Cardiac muscle cell (in vitro differentiated cells and primary cell): ENCODE measurements at places on chromosomes 6 and 20. TPM values are rescaled to one million over a fixed set of nuclear protein-coding genes. Genes with fewer than 3 reads are reported as not detected.

The STX11 gene
- total RNA-seq: 0.98 and 2.1 TPM in 2 replicates

The C6orf163 gene
- total RNA-seq: 1.5 and 4.3 TPM in 2 replicates

The CD93 gene
- total RNA-seq: 0.11 and 0.63 TPM in 2 replicates

GRCh38 chr20:609371-609964, 641 bp downstream of the TCF15 start:
- no peak for DNase-seq
- H3K4me3 ChIP-seq: peak overlapping the region; percentile 27
- H3K36me3 ChIP-seq: no peaks in the 10 kb centered on the region
- no peaks in the 10 kb centered on the region for H3K4me1 ChIP-seq

DNA sequence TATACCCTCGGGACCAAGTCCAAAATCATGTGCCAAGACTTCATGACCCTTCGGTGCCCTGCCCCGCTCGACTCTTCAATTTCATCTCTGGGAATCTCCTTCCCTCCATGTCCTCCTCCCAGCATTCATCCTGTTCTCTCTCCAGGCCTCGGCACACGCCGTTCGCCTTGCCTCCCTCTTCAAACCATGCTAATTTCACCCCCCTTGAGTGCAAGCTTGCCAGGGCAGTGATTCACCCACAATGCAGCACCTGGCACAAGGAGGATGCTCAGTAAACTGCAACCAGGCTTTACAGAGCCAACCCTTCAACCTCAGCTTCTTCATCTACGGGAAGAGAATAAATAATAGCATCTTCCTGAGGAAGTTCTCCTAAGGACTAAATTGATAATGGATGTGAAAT, 4.1 kb downstream of the KCNS1 start:
- no peak for DNase-seq
- H3K27ac ChIP-seq: no peak overlapping the region
- no peaks in the 10 kb centered on the region for H3K36me3 ChIP-seq
- H3K4me1 ChIP-seq: no peaks in the 10 kb centered on the region
- H3K4me3 ChIP-seq: no peak overlapping the region

DNA sequence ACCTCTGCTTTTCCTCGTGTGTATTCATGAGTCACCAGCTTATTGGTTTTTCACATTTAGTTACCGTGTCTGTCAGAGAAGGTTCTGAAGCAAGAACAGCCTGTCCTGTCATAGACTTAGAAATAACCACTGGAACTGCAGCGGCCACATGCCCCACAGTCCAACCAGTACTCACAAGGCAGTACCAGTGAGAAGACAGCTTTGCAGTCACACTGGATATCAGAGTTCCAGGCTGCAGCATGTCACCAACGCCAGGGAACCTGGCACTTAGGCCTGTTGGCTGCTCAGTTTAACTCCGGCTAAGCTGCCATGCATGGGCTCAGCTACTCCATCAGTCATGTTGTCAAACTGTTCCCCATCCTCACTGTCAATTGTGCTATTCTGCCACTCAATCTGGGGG, 40.1 kb downstream of the ADNP start:
- H3K27ac ChIP-seq: peak overlapping the region; percentile 43
- H3K27me3 ChIP-seq: no peaks in the 10 kb centered on the region
- DNase-seq: no peak
- H3K4me1 ChIP-seq: no peaks in the 10 kb centered on the region
- H3K36me3 ChIP-seq: peaks cover 53% of the 10 kb centered on the region

- no peaks in the 10 kb centered on the region for H3K36me3 ChIP-seq
- no peaks in the 10 kb centered on the region for H3K27me3 ChIP-seq
- no peak for DNase-seq
- no peak overlapping the region for H3K4me3 ChIP-seq
These were observed 135.4 kb upstream of the RALGAPA2 start for GRCh38 chr20:20847814-20848213.

GRCh38 chr6:7262746-7263518, 50.1 kb downstream of the SSR1 start:
- no peaks in the 10 kb centered on the region for H3K27me3 ChIP-seq
- no peaks in the 10 kb centered on the region for H3K36me3 ChIP-seq
- H3K4me1 ChIP-seq: peaks cover 8% of the 10 kb centered on the region
- no peak overlapping the region for H3K4me3 ChIP-seq
- H3K27ac ChIP-seq: no peak overlapping the region

DNA sequence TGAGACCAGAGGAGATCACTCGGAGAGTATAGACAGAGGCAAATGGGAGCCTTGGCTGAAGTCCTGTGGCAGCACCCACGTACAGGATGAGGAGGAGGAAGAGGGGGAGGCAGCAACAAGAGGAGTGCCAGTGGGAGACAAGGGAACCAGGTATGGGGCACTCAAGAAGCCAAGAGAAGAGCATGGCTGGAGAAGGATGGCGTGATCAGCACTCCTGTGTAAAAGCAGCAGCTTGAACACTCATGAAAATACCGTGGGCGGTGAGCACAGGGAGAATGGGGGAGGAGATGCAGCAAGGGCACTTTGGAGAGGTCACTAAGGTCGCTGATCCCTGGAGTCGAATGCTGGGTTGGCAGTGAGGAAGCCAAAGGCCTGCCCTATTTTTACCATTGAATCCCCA, 51.2 kb upstream of the PRND start:
- H3K27ac ChIP-seq: no peak overlapping the region
- DNase-seq: no peak
- no peak overlapping the region for H3K4me3 ChIP-seq
- no peaks in the 10 kb centered on the region for H3K27me3 ChIP-seq
- H3K36me3 ChIP-seq: no peaks in the 10 kb centered on the region

GRCh38 chr6:23985015-23985414, 141.0 kb upstream of the NRSN1 start:
- no peak overlapping the region for H3K27ac ChIP-seq
- H3K27me3 ChIP-seq: no peaks in the 10 kb centered on the region
- H3K4me1 ChIP-seq: no peaks in the 10 kb centered on the region
- no peak for DNase-seq
- H3K4me3 ChIP-seq: no peak overlapping the region

- H3K4me3 ChIP-seq: no peak overlapping the region
- DNase-seq: no peak
- H3K36me3 ChIP-seq: no peaks in the 10 kb centered on the region
- H3K27ac ChIP-seq: no peak overlapping the region
These were observed 51.5 kb upstream of the TRIM26 start for GRCh38 chr6:30264743-30265142.

DNA sequence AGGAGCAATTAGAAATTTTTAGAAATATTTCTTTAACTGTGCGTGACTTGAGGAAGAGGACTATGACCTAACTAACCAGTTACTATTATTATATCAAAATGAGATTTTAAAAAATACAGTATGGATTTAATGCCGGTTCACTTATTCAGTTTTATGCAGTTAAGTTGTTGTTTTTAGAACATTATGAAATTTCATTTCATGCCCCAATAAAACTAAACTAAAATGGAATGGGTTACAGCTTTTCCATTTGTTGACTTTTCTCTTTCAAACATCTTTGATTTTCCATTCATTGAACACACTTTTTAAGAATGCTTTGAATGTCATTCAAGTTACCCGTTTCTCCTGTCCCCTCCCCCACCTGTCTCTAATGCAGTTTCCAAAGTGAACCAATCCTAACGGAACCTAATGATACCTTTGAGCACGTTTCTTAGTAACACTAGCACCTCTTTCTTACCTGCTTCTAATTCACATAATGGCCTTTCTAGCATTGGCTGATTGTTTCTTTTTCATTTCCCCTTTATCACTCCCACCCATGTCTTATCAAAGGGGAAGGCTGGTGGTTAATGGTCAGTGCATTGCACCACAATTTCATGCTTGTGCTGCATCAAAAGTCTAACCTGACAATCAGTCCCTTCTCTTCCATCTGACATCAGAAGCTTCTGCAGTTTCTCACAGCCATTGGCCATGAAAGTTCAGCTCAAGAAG, 262.2 kb upstream of the TAB2 start:
- no peak overlapping the region for H3K4me3 ChIP-seq
- no peak overlapping the region for H3K27ac ChIP-seq
- no peaks in the 10 kb centered on the region for H3K36me3 ChIP-seq
- DNase-seq: no peak

- no peaks in the 10 kb centered on the region for H3K27me3 ChIP-seq
- DNase-seq: no peak
- no peak overlapping the region for H3K27ac ChIP-seq
- H3K4me1 ChIP-seq: no peaks in the 10 kb centered on the region
- H3K36me3 ChIP-seq: no peaks in the 10 kb centered on the region
These were observed 68.1 kb downstream of the BMP2 start for GRCh38 chr20:6835609-6836008.

DNA sequence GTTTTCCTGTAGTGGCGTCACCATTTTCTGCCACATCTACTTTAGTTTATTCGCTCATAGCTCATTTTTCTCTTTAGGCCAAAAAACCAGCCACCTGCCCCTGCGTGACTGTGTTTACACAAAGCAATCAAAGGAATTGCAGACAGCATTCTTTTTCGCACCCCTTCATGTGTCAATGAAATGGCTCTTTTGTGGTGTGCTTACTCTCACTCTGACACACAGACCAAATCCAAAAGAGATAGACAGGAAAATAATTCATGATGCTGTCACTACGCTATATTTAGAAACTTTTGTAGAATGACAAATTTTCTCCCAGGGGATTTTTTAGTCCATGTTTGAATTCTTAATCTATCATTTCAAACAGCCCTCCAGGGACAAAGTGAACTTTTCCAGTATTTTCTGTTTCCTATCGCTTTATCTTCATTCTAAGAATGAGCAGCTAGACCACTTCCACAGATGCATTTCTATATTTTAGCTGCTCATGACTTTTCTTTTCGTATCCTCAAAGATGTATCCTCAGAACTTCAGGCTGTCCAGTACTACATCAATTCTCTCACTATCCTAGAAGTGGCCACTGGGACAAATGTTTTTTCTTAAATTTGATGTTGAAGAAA, 37.9 kb upstream of the KHDRBS2 start:
- H3K27ac ChIP-seq: no peak overlapping the region
- DNase-seq: no peak
- H3K36me3 ChIP-seq: no peaks in the 10 kb centered on the region
- H3K4me1 ChIP-seq: no peaks in the 10 kb centered on the region
- no peaks in the 10 kb centered on the region for H3K27me3 ChIP-seq

DNA sequence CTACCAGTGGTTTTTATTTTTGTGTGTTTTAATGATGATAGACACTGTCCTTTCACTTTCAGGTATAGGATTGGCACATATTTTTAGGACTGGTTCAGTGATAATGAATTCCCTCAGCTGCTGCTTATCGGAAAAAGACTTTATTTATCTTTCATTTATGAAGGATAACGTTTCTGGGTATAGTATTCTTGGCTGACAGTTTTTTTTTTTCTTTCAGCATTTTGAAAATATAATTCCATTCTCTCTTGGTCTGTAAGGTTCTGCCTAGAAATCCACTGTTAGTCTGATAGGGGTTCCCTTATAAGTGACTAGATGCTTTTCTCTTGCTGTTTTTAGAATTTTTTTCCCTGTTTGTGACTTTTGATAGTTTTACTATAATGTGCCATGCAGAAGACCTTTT, 313.1 kb downstream of the TENT5A start:
- no peaks in the 10 kb centered on the region for H3K27me3 ChIP-seq
- no peaks in the 10 kb centered on the region for H3K36me3 ChIP-seq
- no peak overlapping the region for H3K4me3 ChIP-seq
- no peaks in the 10 kb centered on the region for H3K4me1 ChIP-seq

DNA sequence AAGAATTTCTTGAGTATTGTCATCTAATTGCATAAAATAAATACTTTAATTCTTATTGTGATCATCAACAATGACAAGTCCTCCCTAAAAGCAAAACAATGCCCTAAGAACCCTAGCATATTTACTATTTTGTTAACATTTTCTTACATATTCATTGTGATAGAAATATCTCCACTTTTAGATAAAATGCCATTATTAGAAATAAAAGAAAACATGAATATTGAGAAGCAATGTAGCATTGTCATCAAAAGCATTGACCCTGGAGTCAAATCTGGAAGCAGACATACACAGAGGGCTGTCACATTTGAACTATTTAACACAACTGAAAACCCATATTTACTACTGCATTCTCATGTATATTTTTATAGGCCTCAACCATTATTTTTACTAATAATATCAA, 257.7 kb downstream of the SYNE1 start:
- peaks cover 12% of the 10 kb centered on the region for H3K36me3 ChIP-seq
- peak overlapping the region; percentile 60 for H3K4me3 ChIP-seq
- H3K27ac ChIP-seq: peak overlapping the region; percentile 95
- H3K27me3 ChIP-seq: no peaks in the 10 kb centered on the region
- peaks cover 25% of the 10 kb centered on the region for H3K4me1 ChIP-seq

- H3K27ac ChIP-seq: peak overlapping the region; percentile 34
- H3K4me3 ChIP-seq: no peak overlapping the region
- no peaks in the 10 kb centered on the region for H3K27me3 ChIP-seq
- H3K36me3 ChIP-seq: no peaks in the 10 kb centered on the region
These were observed 74.0 kb upstream of the MYL9 start for GRCh38 chr20:36467076-36467999.

DNA sequence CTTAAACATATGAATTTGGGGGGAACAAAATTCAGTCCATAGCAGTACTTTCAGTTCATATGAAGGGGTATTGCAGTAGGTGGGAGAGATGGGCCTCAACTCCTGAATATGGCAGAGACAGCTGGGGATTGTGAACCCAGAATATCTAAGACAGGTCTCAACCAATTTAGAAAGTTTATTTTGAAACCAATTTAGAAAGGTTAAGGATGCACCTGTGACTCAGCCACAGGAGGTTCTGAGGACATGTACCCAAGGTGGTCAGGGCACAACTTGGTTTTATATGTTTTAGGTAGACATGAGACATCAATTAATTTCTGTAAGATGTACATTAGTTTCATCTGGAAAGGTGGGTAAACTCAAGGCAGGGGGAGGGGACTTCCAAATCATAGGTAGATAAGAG, 59.5 kb downstream of the MYO6 start:
- peaks cover 7% of the 10 kb centered on the region for H3K4me1 ChIP-seq
- H3K27ac ChIP-seq: no peak overlapping the region
- no peak overlapping the region for H3K4me3 ChIP-seq
- no peaks in the 10 kb centered on the region for H3K27me3 ChIP-seq

- peaks cover 20% of the 10 kb centered on the region for H3K27me3 ChIP-seq
- H3K4me3 ChIP-seq: no peak overlapping the region
- no peak for DNase-seq
- no peak overlapping the region for H3K27ac ChIP-seq
- no peaks in the 10 kb centered on the region for H3K4me1 ChIP-seq
- no peaks in the 10 kb centered on the region for H3K36me3 ChIP-seq
These were observed 27.1 kb downstream of the RIPOR2 start for GRCh38 chr6:24908650-24909035.

- no peak overlapping the region for H3K27ac ChIP-seq
- peak; percentile 27 for DNase-seq
- H3K27me3 ChIP-seq: no peaks in the 10 kb centered on the region
- no peak overlapping the region for H3K4me3 ChIP-seq
These were observed 43.7 kb upstream of the RAB23 start for GRCh38 chr6:57265755-57266221.

GRCh38 chr6:139539852-139540251, 165.4 kb upstream of the CITED2 start:
- no peak overlapping the region for H3K27ac ChIP-seq
- H3K4me1 ChIP-seq: peaks cover under 1% of the 10 kb centered on the region
- no peaks in the 10 kb centered on the region for H3K27me3 ChIP-seq
- no peaks in the 10 kb centered on the region for H3K36me3 ChIP-seq
- DNase-seq: no peak
